ENCODE measurements at places on chromosomes 7 and 10.

- DNase-seq: peak; percentile 84
These were observed 789 bp downstream of the PDGFA start for GRCh38 chr7:518630-519483.

DNA sequence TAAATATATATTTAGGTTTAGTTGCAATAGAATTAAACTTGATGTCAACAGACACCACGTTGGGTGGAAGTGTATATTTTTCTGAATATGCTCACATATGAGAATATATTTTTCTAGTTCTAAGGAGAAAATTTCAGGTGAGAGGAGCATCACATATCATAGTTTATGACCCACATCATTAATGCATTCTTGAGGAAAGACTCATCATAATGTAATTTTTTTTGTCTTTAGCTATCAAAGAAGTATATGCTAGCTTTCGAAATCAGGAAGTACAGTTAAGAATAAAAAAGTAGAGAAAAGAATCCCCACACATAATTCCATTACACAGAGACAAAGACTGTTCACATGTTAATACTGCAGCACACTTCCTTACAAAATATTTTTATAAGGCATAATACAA is 30.4 kb downstream of the A1CF start:
- no peak for DNase-seq

- peak; percentile 20 for DNase-seq
These were observed 989 bp downstream of the ERLIN1 start for GRCh38 chr10:100184840-100185239.

DNA sequence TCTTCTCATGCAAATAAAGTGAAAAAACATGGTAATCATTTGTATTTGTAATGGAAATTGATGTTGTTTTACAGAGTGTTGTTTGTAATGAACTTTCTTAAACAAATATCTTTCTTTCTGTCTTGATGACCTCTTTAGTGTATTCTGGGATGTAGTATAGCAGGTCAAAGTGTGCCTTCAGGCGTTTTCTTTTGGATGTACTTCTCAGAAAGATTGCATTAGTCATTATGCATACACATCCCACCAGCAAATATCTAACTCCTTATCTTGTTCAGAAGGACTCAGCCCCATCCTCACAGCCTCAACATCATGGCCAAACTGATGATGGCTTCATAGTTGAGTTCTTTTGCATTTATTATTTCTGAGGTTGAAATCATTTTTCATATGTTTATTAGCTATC is 124.7 kb downstream of the LRRC18 start:
- no peak for DNase-seq

DNA sequence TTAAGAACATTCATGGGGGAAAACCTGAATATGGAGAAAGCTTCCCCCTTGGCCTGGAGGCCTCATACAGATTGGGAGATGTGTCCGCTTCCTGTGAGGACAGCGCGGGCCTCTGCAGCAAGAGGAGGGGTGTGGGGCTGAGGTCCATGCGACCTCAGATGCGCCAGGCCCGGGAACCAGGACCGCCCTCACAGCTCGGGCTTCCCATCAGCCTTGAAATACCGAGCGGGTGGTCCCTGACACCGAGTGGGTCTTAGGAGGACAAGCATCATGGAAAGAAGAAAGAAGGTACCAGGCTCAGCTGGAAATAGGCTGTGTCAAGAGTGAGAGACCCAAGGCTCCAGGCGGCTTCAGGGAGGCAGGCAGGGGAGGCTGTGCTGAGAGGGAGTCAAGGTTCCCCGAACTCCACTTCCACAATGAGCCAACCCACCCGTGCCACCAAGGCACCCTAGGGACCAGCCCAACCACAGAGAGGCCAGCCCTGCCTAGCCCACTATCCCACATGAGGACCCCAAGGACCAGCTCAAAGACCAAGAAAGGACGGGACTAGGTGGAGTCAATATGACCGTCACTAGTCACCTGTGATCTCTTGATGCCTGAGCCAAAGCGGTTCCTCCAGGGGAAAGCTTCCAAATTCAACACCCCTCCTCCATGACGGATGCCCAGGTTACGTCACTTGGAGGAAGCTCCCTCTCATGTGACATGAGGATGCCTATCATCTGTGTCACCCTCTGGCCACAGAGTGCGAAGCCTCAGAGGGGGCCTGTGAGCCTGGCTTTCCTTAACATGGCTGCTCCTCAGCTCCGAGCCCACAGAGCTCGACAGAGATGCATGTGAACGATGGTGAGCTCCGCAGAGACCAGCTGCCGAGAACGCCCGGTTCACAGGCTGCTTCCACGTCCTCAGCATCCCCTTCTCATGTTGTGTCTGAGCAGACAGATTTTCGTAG is 103.7 kb downstream of the TCERG1L start:
- no peak for DNase-seq

DNA sequence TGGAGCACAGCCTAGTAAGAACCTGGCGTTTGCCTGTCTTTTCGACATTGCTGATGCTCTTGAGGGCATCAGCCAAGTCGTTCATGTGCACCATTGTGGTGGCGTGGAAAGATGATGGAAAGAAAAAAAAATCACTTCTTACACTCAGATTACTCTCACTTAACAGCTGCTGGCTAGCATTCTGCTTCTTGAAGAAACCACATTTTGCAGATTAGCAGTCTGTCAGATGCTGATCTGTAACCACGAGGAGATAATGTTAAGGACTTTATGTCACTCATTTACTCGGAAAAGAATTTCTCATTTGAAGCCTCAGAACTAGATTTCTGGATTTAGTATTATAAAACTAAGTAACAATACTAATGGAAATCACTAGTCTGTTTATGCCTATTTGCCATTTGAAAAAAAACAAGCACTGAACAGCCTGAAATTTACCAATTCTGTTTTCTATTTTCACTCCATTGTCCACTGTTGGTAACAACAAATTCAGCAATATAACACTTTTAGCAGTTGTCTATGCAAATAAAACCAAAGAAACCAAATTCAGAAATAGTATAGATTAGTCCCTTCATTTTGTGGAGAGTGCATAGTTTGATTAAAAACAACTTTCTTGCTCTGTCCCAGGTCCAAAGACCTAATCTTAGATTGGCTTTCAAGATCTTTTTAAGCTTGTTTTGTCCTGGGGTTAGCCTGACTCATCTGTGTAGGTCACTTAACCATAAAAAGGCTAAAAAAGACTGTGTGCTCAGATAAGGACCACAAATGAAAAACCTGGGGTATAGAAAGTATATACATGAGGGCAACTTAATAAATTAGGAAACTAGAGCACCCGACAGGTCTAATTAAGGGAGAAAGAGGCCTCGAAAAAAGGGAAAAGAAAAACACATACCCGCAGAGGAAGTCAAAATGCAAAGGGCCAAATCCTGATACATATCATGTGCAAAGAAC is 67.5 kb downstream of the NT5C2 start:
- DNase-seq: no peak

- DNase-seq: peak; percentile 70
These were observed 32.0 kb upstream of the PLEKHA1 start for GRCh38 chr10:122342293-122343134.

DNA sequence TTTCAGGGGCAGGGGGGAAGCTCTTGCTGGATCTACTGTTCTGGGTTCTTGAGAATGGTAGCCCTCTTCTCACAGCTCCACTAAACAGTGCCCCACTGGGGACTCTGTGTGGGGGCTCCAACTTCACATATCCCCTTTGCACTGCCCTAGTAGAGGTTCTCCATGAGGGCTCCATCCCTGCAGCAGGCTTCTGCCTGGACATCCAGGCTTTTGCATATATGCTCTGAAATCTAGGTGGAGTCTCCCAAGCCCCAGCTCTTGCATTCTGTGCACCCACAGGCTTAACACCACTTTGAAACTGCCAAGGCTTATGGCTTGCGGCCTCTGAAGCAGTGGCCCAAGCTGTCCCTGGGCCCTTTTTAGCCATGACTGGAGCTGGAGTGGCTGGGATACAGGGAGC is 150.7 kb downstream of the LRMDA start:
- no peak for DNase-seq

DNA sequence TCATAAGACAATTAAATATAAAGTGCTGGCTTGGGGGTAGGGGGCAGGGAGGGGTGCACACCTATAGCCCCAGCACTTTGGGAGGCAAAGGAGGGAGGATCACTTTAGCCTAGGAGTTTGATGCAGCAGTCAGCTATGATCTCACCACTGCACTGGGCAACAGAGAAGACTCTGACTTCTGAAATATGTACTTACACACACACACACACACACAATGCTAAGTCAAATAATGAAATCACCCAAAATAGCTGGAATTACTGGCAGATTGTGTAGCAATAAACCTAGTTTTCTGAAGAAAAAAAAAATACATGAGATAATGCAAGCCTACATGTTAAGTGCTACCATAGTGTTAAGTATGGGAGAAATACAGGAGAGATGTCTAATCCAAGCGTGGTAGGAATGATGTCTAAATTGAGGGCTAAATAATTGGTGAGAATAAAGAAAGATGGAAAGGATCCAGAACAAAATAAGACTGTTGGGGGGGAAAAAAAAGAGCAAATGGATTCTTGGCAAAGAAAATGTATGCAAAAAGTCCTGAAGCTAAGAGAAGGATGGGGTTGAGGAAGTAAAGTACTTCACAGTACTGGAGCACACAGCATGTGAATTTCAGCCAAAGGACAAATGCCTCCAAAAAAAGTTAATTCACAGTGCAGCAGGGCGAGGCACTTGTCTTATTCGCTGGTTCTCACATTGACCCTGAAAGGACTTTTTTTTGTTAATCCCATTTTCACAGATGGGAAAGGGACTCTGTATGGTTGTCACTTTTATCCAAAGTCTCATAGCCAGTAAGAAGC is 73.9 kb downstream of the IGF2BP3 start:
- DNase-seq: peak; percentile 91

DNA sequence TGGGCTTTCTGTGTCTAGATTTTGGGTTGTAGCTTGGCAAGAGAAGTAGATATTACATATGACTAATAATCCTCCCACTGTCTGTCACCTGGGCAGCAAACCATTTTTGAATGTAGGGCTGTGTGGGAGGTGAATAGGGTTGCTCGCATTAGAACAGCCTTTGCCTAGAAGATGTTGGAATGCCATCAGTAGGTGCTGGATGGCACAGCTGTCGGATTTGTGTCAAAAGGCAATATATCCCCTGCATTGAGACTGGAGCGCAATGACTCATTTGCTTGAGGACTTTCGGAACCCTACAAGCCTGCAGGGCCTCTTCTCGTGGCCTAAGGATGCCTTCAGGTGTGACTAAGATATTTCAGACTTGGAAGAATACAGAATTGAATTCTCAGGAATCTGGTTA is 323.8 kb downstream of the GPR158 start:
- DNase-seq: no peak

GRCh38 chr7:69820479-69821192 is 222.4 kb downstream of the AUTS2 start:
- no peak for DNase-seq

DNA sequence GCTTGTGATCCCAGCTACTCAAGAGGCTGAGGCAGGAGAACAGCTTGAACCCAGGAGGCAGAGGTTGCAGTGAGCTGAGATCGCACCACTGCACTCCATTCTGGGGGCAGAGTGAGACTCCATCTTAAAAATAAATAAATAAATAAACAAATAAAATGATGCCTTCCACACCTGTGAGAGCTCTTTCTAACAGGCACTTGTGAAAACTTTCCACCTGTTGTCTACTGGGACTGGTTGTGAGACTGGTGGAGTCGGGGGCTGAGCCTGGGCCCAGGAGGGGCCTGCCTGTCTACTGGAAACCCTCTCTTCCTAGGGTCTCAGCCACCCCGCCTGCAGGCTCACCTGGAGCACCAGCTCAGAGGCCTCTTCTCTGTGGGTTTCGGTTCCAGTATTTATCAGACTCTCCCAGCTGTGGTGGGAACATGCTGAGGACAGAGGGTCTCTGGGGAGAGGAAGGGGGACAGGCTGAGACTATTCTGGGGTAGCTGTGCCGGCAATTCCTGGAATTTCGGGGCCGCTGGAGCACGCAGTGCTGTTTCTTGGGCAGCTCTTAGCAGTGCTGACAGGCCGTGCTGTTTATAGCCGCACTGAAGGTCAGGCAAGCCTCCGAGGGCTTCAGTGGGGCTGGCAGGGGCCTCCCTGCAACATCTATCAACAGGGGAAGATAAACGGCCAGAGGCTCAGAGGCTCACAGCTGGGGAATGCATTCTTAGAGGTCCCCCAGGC is 3.8 kb downstream of the LDB3 start:
- DNase-seq: peak; percentile 53

- no peak for DNase-seq
These were observed 8.6 kb downstream of the MARVELD1 start for GRCh38 chr10:97721871-97722780.
